ENCODE measurements at places on chromosomes 5 and 9.

DNA sequence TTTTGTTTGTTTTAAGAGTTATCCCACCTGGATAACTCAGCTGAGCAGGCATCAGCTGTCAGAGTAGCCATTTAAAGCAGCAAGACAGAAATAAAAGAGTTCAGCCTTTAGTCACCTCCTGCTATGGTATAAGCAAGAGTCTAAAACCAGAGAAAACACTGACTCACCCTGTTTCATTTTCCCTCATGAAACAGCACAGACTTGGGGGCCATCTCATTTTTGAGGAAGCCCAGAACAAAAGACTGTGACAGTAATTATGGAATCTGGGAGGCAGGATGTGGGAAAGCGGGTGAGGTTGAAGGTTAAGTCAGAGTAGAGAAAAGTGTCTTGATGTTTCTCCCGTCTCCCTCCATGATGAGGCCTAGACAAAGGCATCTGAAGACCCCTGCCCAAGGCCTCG lies 90.2 kb upstream of the FAM174A start:
- no peak for DNase-seq

DNA sequence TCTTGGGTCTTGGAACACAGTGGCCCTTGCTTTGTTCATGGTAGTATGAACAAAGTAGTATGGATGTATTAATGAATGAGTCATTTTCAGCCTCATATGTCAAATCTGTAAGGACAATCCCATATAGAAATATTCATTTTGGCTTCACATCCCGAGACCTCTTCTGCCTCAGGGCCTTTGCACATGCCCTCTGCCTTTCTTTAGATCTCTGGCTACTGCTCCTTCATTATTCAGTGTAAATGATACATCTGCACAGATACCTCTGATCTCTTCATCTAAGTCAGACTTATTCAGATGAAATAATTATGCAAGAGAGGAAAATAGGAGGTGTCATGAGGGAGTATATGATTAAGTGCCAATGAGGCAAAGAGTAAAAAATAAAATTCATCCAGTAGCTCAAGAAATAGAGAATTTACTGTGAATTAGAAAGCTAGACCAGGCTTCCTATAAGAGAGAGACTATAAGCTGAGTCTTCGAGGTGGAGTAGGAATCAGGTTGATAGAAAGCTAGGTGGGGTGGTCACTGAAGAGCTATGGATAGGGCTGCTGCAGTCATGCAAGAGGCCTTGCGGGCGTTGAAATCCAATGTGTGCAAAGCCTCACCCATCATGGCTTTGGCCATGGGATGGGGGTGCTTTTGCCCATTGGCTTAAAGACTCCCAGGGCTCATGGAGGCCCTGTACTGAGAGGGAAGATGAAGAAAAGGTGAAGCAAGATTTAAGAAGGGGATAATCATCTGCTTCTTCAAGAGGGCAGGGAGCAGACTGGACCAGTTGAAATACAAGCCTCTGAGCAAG lies 3.7 kb upstream of the TTLL11 start:
- DNase-seq, result no peak

DNA sequence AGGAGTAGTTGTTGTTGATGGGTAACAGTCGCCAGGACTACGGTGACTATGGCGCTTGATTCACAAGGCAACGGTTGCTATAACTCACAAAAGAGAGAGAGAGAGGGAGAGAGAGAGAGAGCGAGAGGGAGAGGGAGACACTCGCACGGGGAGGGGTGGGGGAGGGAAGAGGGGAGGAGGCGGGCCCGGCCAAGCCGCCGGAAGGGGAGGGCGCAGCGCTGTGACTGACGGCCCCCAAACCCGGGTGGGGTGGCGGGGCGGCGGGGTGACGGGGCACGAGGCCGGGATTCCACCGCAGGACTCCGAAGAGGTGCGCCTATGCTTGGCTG lies at the start of gene RFX3:
TSS of gene RFX3 (minus strand) at position 166 of the 329 bp plus-strand sequence. CDS start 130,413 bp downstream, outside the sequence.
- peak; percentile 93 for DNase-seq

DNA sequence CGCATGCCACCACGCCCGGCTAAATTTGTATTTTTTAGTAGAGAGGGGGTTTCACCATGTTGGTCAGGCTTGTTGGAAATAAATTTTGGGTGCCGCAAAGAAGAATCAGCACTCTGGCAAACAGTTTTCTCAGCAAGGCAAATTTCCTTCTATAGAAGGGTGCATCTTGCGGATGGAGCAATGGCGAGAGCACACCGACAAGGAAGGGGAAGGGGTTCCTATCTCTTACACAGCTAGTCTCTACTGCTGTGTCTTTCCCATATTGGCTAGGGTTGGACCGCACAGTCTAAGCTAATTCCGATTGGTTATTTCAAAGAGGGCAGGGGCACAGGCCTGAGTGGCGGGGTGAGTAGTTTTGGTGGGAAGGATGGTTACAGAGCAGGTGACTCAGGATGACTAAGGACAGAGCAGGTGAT lies 707 bp downstream of the GTF3C5 start:
- DNase-seq, result no peak

- no peak for DNase-seq
These were observed 358.1 kb upstream of the PIK3R1 start for GRCh38 chr5:67857502-67857901.

DNA sequence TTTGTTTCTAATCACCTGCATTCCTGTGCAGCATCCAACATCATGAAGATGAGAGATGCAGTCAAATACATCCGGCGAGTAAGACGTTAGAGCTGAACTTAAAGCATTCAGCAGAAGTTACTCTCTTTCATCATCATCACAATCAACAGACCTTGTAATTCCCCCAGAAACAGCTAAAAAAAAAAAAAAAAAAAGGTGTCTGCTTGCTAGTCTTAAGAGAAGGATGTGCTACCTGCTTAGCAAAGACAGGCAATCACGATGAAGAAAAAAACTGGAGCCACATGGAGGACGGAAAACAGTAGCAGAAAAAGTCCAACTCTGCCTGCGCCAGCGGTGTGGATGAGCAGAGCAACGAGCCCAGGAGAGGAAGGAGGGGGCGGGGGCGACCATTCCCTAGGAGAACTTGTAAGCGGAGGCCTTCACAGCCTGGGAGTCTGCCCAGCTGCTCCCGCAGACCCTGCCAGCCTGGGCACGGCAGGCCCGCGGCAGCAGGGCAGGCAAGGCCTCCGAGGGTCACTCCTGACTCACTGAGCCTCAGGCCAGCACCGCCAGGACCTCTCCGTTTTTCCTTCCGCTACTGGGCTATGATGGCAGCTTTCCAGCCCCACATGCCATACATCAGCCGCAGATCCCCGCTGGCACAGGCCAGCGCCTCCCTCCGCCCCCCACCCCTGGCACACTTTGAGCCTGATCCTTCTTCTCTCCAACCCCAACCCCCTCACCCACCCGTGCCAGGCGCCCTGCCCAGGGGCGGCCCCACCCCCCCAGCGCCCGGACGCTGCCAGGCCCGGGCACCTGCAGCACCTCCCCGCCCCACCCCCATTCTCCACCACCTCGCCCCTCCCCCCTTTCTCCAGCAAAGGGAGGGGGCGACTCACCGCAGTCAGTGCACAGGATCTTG lies 1.4 kb downstream of the NRG2 start:
- no peak for DNase-seq

- DNase-seq, result peak; percentile 53
These were observed 98.4 kb downstream of the FNBP1 start for GRCh38 chr9:129944506-129945116.

DNA sequence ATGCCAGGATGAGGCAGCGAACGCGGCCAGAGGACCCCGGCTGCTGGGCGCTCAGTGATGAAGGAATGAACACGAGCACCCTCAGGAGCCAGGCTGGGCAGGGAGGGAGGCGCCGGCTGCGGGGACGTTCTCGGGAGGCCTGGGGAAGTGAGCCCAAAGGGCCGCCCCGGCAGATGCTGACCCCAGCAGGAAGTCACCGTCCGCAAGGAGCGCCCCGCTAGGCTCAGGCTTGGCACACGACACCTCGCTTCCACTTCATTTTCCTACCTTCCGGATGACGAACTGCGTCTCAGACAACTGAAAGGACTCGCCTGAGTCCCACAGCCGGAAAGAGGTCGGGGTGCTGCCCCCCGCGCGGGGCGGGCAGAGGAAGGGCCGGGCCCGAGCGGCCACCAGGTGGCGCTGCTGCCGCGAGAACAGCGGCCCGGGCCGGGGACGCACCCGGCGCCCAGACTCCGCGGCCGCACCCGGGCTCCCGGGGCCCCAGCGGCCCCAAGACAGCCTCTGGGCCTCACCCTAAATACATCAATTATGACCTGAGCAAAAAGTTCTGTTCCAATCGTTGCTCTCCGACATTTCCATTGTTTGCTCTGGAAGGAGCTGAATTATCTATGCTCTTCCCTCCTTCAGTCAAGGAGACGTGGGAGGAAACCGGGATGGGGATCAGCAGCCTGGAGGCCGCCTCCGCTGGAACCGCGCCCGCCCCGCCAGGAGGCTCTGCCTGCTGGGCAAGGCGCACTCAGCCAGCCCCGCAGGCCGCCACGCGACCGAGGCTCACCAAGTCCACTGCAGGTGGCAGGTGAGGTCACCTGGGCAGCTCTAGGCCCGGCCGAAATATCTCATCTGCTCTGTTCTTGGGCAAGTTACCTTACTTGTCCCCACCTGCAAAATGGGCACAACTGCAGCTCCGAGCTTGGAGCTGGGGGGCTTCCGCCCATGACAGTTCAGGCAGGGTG lies 107.0 kb downstream of the ZNF354C start:
- peak; percentile 55 for DNase-seq
